Activated naive CD8-positive, alpha-beta T cell treated with anti-CD3 and anti-CD28 coated beads, Interleukin-2, amount 50 U/mL, for 16 hours (primary cell): ENCODE measurements at places on chromosomes 11 and 22.

DNA sequence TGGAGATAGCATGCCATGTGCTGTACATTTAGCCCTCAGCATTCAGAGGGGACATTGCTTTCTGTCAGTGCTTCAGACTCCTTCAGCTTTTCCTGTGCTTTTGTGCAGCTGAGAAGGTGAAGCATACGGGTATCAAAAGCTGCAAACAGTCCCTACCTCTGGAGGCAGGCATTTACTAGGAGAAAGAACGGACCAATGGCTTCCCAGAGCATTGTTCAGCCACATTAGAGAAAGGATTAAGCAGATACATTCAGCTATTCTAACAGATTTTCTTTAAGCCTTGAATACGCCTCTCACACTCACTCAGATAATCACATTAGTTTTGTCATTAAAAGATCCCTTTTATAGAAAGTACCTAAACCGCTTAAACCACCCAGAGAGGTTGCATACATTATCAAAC lies 80.7 kb upstream of the FAM181B start:
- DNase-seq = no peak

- no peak for DNase-seq
Observed at GRCh38 chr22:48968201-48968959, 859.3 kb downstream of the BRD1 start.

DNA sequence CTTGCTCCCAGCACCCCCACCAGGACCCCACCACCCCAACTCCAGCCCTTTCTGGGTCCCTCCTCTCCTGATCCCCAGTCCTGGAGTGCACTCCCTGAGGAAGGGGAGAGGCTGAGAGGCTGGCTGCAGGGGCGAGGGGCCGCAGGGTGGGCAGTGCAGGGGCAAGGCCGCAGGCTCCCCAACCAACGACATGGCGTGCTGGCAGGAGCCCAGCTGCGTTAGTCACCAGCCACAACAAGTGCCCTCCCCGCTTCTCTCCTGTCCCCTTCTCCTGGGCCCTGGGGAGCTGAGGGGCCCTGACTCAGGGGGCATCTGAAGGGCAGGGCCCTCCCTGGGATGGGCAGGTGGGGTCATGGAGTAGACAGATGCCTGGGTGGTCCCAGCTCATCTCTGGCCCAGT lies 2.3 kb downstream of the CABP7 start:
- no peak for DNase-seq

- no peak for DNase-seq
Observed at GRCh38 chr11:92552942-92553341, 328.3 kb downstream of the FAT3 start.

GRCh38 chr11:12246147-12246546 lies 131.2 kb upstream of the PARVA start:
- no peak for DNase-seq

DNA sequence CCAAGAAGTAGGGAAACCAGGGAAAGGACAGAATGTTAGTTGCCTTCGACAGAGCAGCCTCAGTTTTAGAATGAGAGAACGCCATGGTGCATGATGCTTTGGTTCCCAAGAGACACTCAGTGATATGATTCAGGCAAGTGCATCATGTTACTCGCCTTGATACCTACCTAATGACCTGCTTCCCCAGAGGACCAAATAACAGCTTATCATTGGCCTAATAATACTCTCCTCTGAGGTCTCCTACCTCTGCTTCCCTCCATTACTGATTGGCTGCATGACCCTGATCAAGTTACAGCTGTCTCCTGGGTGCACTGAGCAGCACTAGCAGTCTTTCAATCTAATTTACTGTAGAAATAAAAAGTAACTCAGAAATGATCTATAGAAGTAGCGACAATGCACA lies 979.7 kb upstream of the FAT3 start:
- no peak for DNase-seq

GRCh38 chr22:19620742-19621371 lies 93.4 kb upstream of the SEPTIN5 start:
- no peak for DNase-seq

- DNase-seq = no peak
Observed at GRCh38 chr11:69934861-69935494, 115.8 kb upstream of the FGF3 start.

DNA sequence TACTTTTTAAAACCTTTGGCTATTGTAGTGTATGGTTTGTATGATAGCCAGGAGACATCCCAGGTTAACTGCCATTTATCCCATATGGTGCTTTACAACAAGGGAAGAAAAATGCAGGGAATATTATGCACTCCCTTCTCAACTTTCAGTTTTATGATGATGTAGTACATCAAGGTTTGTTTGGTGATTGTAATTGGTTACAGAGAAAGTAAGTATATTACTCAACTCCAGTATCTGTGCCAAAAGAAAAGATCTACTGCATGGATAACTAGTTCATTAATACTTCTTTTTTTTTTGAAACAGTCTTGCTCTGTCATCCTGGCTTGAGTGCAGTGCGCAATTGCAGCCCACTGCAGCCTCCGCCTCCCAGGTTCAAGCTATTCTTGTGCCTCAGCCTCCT lies 65.3 kb downstream of the BCL2L13 start:
- DNase-seq = no peak

GRCh38 chr11:72720047-72720446 lies 32.2 kb downstream of the ARAP1 start:
- no peak for DNase-seq

DNA sequence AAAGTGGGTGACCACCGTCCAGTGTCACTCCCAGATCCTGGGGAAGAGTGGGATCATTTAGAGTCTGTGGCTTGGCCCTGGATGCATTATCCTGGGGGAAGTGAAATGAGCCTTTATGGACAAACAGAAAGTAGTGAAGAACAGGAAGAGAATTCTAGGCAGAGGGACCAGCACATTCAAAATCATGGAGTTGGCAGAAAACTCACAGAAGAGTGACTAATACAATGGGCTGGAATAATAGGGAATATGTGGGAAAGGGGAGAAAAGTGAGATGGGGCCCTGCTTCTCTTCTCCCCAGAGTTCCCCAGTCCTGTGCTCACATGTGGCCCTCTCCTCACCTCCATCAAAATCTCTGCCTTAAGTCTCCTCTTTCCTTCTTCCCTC lies 84.3 kb downstream of the CCDC81 start:
- no peak for DNase-seq

- DNase-seq = no peak
Observed at GRCh38 chr11:16367252-16367651, 10.9 kb upstream of the SOX6 start.

DNA sequence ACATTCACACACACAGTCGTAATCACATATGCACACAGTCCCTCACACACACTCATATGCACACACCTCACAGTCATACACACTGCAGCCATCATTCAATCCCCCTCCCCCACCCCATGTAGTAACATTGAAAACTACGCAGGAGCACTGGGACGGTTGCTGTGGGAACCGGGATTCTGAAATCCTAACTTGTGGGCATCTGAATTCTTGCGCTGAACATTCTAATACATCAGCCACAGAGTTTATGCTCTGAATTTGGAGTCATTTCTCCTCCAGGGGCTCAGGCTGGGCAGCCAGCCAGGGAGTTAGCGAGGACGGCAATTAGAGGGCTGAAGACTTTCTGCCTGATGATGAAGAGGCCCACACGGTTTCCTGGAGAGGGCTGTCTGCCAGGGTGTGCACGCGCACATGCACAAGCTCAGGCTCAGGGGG lies 32.7 kb downstream of the CD6 start:
- no peak for DNase-seq

DNA sequence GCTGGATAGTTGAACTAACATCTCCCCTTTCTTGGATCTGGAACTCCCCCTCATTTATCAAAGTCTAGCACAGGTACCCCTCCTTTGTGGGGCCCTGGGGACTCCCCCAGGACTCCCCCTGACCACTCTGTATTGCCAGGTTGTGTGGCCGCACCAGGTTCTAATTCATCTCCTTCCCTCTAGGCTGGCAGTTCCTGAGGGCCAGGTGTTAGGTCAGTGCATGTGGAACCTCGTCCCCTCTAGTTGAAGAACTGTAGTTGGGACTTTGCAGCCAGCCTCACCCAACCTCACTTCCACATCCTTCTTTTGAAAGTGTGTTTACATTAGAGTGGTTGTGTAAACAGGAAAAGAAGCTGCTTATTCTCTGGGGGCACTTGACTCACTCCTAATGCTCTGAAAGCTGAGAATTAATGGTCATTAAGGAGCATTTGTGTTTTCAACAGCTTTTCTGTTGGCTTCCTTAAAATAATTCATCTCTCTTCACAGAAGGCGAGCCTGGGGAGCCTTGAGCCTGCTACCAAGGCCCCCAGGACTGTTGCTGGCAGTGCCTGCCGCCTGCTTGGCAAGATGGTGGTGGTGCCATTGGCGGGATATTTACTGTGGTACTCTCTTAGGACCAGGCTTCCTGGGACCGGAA lies 11.8 kb downstream of the UPB1 start:
- DNase-seq = no peak

GRCh38 chr11:106389101-106389500 lies 311.6 kb downstream of the AASDHPPT start:
- DNase-seq = no peak

DNA sequence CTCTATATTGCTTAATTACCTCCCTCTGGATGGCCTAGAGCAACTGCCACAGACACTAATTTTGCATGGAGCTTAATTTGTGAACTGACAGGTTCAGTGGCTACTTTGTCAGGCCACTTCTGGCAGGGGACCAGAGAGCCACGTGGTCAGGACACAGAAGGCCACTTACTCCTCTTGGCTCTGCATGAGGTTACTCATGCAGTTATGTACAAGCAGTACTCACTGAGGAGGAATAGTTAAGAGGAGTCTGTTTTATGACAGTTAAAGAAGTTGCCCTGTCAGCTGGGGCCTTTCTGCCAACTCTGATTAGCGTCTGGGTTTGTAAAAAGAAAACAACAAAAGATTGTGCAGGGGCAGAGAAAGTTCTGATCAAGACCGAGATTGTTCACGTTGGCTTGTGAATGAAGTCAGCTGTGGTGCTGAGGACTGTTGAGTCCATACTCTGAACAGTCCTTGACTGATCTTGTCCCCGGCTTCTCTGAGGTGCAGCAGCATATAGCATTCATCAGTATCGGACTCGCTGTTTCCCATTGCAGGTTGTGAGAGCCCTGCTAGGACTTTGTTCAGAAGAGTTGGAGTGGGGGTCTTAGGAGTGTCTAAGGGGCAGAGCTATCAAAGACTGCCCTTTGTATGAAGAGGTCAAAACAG lies 41.4 kb downstream of the PPFIBP2 start:
- DNase-seq = no peak

DNA sequence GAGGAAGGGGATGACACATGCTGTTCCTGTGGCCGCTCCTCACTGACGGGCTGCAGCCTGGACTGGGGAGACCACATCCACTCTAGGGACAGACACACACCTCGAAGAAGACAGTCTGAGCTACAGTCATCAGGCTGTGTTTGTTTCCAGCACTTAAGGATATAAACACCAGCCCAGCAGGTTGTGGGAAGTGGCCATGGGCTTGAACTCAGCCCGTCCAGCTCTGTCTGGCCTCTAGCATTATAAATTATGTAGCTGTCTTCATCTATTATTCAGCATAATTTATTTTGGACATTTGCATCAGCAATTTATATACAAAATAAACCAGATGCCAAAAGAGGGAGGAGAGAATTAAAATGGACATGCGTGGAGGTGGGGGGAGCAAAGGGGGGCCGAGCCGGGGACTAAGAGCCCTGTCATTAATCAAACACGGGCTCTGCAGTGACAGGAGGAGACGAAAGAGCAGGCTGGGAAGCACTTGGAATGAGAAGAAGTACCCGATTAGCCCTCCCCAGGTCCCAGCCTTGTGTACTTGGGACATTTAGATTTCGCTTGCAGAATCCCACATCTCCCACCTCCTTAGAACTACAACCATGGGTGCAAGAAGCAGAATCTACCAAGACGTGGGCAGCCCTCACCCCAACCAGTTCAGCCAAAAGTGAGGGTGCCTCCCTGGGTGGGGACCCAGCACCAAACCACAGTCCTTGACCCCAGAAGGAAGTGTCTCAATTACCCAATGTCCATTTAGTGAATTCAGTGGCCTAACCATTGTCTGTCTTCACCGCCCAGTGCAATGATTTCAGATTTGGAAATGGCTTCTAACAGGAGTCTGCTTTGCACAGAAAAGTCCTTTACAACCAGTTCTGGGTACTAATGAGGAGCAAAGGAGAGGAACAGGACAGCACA lies 309.6 kb downstream of the OPCML start:
- no peak for DNase-seq

GRCh38 chr11:132943357-132943705 lies 589.0 kb downstream of the OPCML start:
- DNase-seq = no peak

DNA sequence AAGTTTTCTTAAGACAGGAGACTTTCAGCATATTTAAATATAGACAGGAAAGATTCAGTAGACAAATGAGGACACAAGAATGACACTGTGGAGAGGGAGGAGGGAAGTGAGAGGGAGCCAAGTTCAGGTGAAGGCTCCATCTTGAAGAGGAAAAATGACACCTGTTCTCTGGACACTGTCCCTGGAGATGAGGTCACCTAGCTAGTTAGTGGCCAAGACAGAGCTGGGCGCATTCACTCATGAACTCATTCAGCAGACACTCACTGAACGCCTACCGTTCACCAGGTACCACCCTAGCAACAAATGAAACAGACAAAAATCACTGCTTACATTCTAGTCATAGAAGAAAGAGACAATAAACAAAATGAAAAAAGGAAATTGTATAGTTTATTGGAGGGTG lies 103.3 kb upstream of the PARVA start:
- DNase-seq = no peak

DNA sequence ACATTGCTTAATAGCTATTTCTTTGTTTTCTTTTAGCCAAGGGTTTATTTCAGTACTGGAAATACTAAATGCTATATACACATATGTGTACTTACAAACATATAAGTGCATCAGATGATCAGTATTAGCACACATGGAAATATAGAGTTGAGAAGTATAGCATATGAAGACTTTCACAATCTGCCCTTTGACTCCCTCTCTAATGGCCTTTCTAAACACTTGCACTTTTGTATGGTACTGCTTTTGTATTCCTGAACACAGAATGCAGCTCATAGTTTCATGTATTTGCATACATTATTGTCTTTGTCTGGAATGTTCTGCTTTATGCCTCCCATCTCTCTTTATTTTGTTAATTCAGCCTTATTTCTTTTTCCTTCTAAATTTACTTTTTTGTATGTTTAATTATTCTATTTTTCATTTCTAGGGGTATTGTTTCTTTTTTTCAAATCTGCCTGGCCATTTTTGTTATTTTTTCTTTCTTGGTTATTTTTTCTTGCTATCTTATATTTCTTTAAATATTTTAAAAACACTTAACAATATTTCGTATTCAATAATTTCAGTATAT lies 28.8 kb downstream of the ACER3 start:
- no peak for DNase-seq

- no peak for DNase-seq
Observed at GRCh38 chr11:19345848-19346681, 105.3 kb upstream of the E2F8 start.
